ENCODE measurements at places on chromosomes 1 and 21.

GRCh38 chr1:206784471-206784903 is 12.2 kb upstream of the IL10 start:
- DNase-seq = no peak

DNA sequence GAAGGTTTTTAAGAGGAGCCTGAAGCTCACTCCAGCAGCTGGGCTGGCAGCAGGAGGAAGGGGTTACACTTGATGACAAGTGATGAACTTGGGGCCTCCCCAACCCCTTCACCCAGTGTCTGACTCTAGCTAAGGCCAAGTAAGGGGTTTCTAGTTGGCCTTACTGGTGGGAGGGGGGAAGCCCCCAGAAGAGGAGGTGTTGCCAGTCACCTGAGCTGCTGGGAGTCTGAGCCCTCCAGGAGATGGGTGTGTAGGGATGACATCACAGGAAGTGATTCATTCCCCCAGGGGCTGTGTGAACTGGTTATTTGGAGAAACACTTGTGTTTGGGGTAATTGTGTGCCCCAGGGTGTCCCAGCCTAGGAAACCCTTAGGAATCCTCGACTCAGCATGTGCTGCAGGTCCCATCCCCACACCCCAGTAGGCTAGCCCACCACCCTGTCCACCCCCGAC is 3.1 kb downstream of the PADI1 start:
- DNase-seq = no peak

DNA sequence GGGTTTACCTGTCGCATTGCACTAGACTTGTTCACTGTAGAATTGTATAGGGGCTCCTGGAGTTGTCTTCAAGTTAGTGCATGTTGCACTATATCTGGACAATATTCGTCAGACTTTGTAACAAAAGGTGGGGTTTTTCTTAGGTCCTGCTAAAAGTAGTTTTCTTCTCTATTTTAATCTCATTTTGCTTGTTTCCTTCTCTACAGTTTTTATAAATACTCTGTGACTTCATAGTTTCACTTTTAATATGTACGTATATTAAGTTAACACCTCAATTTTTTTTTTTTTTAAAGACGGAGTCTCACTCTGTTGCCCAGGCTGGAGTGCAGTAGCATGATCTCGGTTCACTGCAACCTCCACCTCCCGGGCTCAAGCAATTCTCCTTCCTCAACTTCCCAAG is 26.5 kb upstream of the MRPS6 start:
- DNase-seq = no peak

DNA sequence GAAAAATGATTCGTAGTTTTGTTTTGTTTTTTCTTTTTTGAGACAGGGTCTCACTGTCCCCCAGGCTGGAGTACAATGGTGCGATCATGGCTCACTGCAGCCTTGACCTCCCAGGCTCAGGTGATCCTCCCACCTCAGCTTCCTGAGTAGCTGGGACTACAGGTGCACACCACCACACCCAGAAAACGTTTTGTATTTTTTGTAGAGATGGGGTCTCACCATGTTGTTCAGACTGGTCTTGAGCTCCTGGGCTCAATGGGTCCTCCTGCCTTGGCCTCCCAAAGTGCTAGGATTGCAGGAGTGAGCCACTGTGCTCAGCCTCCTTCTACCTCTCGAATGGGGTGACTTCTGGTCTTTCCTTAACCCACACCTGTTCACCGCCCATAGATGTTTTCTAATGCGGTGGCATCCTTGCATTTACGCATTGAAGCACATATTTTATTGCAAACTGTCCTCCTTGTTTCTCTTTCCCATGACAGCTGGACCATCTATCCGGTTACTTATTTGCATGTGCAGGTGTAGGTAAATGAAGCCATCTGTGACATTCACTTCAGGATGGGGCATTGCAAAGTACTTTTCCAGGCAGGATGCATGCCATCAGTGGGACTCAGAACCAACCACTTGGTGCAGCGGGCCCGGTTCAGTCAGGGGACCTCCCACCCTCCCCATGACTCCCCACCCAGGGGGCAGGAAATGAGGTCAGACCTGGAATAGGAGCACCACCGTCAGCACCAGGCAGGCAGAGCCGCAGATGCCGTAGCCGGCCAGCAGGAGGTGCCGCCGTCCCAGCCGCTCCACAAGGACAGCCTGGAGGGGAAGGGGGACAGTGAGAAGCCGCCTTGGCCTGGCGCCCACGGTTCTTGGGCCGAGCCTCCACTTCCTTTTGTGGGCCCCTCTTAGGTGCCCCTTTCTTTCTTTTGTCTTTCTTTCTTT is 16.5 kb downstream of the SLC2A7 start:
- DNase-seq = peak; percentile 60

- no peak for DNase-seq
These were observed 23.4 kb upstream of the MEF2D start for GRCh38 chr1:156523801-156524480.

GRCh38 chr1:204455063-204455830 is 39.4 kb downstream of the PIK3C2B start:
- DNase-seq = no peak

GRCh38 chr1:29707796-29708195 is 471.5 kb downstream of the PTPRU start:
- no peak for DNase-seq

DNA sequence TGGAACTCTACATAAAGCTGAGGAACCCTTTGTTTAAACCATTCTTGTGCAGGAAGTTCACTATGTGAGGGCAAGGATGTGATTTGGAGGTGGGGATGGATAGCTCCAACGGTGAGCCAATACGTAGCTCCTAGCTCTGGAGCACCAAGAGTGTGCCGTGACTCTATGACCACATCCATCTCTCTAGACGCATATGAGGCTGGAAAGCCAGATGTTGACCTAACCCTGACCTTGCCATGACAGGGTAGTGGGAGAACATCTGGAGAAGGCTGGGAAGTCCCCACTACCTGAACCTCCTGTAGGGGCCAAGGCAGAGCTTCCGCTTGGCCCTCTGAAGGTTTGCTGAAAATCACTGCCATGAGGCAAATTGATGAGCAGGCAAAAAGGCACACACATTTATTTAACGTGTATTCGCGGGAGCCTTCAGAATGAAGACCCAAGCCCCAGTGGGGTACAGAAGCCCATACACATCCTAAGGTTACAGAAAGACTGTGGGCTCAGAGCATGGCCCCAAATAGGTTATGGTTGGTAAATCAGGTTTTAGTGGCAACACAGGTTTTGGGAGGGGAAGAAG is 43.4 kb downstream of the EIF2D start:
- no peak for DNase-seq

- DNase-seq = no peak
These were observed 106.2 kb downstream of the PLPPR4 start for GRCh38 chr1:99370476-99370875.

- DNase-seq = no peak
These were observed 10.7 kb upstream of the BSDC1 start for GRCh38 chr1:32404946-32405345.

GRCh38 chr1:79928901-79929300 is 922.4 kb upstream of the ADGRL4 start:
- no peak for DNase-seq

GRCh38 chr1:243270097-243270864 is 14.4 kb downstream of the SDCCAG8 start:
- DNase-seq = no peak

GRCh38 chr1:231053493-231054162 is 13.6 kb upstream of the FAM89A start:
- peak; percentile 55 for DNase-seq

- no peak for DNase-seq
These were observed 2.7 kb upstream of the PALMD start for GRCh38 chr1:99643021-99643779.

DNA sequence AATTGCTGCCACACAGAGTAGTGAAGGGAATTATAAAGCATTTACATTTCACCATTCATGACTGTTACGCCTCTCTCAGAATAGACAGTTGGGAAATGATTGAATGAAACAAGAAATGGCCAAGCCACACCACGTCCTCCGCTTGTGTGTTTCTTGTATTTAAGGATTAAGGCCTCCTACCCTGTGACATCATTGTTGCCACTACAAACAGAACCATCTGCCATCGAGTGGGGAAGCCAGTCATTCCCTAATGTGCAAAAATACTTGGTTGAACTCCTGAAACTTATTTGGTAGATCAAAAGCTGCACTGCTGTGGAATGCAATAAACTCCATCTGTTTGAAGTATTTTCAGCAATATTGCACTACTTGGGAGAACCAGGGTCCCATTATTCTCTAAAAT is 99.0 kb upstream of the C1orf105 start:
- DNase-seq = no peak

DNA sequence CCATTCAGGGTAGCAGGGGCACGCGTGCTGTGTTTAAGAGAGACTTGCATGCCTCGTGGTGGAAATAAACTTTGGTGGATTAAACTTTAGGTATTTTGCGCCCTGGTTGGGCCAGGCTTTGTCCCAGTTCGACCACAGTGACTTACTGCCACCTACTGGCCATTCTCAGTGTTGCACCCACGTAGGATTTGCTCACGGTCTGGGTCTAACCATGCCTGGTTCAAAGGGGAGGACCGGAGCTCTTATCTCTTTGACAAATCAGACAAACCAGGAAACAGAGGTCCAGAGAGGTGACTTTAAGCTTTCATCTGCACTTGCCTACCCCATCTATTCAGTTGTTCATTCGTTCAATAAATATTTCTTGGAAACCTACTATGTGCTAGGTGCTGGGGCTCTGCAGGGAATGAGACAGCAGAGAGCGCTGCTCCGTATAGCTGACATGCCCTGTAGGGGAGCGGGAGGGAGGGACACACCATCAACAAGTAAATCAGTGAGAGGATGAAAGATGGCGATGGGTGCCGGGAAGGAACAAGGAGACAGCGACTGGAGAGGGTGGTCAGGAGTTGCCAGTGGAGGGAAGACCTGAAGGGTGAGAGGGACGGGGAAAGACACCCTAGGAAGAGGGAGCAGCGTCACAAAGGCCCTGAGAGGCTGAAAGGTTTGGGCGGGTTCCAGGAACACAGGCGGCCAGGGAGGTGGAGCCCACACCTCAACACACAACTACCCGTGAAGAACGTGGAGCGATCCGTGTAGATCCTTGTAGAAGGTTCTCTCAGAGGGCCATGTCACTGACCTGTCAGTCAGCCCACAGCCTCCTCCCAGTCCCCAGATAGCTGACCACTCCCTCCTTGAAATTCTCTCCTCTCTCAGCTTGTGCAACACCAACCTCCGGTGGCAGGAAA is 27.2 kb upstream of the TINAGL1 start:
- DNase-seq = peak; percentile 88

GRCh38 chr1:213744780-213745179 is 243.0 kb upstream of the PROX1 start:
- DNase-seq = no peak

DNA sequence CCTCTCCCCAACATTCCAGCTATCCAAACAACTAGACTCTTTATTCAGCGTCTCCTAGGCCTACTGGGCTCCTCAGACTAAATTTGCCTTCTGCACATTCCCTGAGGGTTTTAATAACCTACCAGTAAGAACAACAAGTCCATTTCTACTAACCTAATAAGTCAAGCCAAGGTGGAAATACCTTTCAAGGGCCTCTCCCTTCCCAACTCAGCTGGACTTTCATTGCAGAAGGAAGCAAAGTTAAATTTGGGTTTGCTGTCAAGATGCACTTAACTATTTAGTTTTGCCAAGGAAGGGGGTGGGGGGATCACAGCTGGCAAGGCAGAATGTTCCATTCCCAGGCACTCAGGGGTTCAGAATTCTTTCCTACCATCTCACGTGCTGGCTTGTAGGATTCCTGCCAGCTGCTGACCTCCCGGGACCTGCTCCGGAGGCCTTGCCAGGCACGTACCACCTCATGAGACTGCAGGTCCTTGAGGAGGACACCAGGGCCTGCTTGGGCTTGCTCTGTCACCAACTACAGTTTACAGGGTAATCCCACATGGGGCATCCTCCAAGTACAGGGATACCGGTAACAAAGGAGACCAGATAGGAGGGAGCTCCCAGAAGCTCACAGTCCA is 29.8 kb downstream of the SLC30A1 start:
- DNase-seq = no peak

- DNase-seq = no peak
These were observed 15.0 kb upstream of the BARHL2 start for GRCh38 chr1:90732136-90732535.

DNA sequence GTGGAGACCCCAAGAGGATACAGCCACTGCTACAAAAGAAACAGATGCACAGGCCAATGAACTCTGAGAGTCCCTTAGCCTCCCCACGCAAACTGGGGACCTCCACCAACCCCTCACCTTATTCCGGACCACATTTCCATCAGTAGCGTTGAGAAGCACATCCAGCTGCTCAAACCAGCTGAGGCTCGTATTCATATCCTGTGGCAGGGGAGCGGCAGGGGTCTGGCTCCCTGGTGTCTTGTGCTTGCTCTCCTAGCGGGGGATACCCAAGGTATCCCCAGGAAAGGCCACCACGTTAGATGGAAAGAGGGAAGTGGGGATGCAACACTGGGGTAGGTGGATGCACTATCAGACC is 481 bp downstream of the CCDC163 start:
- DNase-seq = no peak

DNA sequence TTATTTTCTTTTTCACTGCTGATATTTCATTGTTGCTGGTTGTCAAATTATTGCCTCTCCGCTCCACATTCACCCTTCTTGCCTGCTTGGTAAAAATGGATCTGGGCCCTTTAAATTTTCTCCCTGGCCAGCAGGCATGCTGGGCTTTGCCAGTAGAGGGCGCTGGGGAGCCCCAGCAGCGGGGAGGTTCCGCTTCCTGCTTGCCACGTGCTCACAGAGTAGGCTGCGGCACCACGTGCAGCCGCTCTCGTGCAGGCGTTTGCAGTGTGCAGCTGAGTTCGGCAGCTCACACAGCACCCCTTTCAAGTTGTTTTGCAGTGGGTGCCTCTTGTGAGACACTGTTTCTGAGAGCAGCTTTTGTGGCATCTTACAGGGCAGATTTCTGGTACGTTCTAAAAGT is at the start of gene ACTL8:
TSS of gene ACTL8 (plus strand) at position 214 of the 400 bp plus-strand sequence. CDS start 67,676 bp downstream, outside the sequence.
- DNase-seq = no peak

- no peak for DNase-seq
These were observed 33.7 kb downstream of the SPTA1 start for GRCh38 chr1:158652721-158653334.

DNA sequence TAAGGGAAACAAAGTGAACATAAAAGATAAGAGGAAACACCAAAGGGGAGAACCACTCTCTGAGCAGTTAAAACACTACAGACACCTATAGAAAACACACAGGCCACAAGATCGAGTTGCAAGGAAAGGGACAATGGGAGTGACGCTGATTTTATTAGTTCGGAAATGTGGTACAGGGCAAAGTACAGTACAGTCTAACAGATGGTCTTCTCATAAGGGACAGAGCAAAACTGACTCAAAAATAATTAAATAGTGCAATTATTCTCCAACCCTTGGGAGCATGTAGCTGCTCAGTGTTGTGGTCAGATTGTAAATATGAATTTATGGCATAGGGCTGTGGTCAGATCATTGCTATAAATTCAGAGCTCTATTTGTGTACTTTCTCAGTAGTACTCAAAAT is 352.0 kb downstream of the USH2A start:
- DNase-seq = no peak

- DNase-seq = no peak
These were observed 206.8 kb downstream of the PAPPA2 start for GRCh38 chr1:176669782-176670181.

- DNase-seq = no peak
These were observed 37.5 kb upstream of the WLS start for GRCh38 chr1:68269637-68270430.

GRCh38 chr1:117026361-117026760 is 24.8 kb downstream of the CD101 start:
- DNase-seq = no peak

GRCh38 chr1:209062863-209063262 is 520.7 kb upstream of the CAMK1G start:
- no peak for DNase-seq

GRCh38 chr1:244301595-244302130 is 150.0 kb downstream of the ADSS2 start:
- DNase-seq = no peak
